Cerebellar cortex (tissue), 1 donor: ENCODE measurements at places on chromosomes 1 and 21.

- no peak for DNase-seq
Measured at GRCh38 chr1:201156819-201157218, 2.5 kb upstream of the TMEM9 start.

GRCh38 chr21:22342889-22343288, 1344.7 kb downstream of the NCAM2 start:
- DNase-seq, result no peak

GRCh38 chr1:53556657-53557227, 97.5 kb downstream of the DMRTB1 start:
- DNase-seq, result no peak

DNA sequence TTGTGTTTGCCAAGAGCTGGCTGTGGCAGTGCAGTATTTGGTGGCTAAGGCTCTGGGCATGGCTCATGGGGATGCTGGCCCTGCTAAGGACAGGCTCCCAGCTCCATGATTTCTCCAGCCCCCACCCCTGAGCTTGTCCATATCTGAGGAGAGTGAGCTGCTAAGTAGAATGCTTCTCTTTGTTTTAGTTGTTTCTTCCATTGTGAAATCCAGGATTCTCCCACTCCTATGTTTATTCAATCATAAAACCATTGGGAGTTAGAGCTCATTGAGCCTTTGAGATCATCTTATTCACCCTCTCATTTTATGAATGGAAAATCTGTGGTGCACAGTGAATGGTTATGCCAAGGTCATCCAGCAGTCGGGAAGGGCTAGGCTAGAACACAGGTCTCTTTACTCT, 188.8 kb downstream of the TNR start:
- DNase-seq, result no peak

GRCh38 chr1:30636621-30637020, 86.8 kb downstream of the MATN1 start:
- no peak for DNase-seq
